Mucosa of descending colon (tissue), 3 donors: ENCODE measurements at places on chromosomes 2 and 18. TPM values are rescaled to one million over a fixed set of nuclear protein-coding genes. Genes with fewer than 3 reads are reported as not detected.

SUCLG1 gene
- 202 TPM for total RNA-seq

SPC25 gene
- 6.7 TPM for total RNA-seq

EMILIN1 gene
- total RNA-seq = 256 TPM

MFF gene
- 73.3 TPM for total RNA-seq

PCGF1 gene
- 22.3 TPM for total RNA-seq

LYG2 gene
- total RNA-seq = not detected

PROKR1 gene
- not detected for total RNA-seq

RAB6D gene
- total RNA-seq = 1.0 TPM

L3MBTL4 gene
- 5.4 TPM for total RNA-seq

NT5DC4 gene
- not detected for total RNA-seq

FSHR gene
- total RNA-seq = not detected

COLEC11 gene
- 2.2 TPM for total RNA-seq
